ENCODE measurements at places on chromosomes 11 and 22.

DNA sequence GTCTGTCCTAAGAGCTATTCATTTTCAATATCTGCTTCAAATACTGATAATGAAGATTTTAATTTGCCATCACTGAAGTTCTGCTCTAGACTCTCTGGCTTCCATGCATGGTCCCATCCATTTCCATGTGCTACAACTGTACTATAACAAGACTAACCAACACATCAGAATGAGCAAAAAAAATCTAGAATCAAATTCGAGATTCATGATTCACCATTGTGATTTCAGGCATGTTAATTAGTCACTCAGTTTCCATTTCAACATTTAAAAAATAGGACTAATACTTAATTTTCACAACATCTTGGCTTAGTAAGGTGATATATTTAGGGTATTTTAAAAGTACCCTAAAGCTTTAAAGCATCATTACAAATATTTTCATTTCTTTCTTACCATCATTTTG is 22.8 kb downstream of the PICALM start:
- peak; percentile 25 for DNase-seq

- DNase-seq, result no peak
Measured at GRCh38 chr11:134181707-134182106, 42.1 kb downstream of the NCAPD3 start.

GRCh38 chr22:38924347-38924952 is 33.0 kb upstream of the APOBEC3A start:
- peak; percentile 70 for DNase-seq

DNA sequence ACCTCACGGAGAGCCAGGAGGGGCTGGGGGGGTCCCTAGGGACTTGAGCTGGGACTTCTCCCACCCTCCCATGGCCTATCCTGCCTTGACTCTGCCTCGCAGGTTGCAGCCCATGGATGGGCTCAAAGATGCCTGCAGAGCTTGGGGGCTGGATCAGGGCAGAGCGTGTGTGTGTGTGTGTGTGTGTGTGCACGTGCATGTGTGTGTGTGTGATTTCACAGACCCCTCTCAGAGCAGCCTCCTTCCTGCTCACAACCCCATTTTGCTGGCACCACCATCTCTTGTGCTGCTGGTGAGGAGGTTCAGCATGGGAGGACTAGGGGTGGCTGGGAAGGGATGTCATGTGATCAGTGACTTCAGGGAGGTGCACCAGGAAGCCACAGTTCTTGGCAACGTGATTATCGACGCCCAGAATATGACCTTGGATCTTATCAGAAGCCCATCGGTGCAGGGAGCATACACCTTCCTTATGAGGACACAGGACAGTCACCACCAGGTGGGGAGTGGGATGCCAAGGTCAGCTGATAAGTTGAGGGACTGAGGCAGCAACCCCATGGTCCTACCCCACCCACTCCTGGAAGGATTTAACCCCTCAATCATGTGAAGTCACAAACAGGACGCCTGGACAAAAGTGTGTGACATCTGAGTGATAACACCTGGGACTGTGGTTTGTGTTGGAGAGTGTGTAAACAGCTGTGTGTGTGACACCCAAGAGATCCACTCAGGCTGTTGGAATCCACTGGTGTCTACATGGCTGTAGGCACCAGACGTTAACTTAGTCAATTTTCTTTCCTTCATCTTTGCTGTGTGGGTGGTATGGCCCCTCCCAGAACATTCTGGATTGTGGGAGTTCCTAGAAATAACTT is 1.8 kb upstream of the NAALADL1 start:
- no peak for DNase-seq

DNA sequence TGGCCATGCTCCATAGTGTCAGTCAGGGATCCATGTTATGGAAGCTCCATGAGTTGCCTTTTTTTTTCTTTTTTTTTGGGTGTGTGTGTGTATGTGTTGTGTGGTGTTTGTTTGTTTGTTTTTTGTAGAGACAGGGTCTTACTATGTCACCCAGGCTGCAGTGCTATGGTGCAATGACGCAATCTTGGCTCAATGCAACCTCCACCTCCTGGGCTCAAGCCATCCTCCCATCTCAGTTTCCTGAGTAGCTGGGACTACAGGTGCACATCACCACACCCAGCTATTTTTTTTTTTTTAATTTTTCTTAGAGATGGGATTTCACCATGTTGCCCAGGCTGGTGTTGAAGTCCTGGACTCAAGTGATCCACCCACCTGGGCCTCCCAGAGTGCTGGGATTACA is 1.1 kb upstream of the TRIM22 start:
- no peak for DNase-seq

DNA sequence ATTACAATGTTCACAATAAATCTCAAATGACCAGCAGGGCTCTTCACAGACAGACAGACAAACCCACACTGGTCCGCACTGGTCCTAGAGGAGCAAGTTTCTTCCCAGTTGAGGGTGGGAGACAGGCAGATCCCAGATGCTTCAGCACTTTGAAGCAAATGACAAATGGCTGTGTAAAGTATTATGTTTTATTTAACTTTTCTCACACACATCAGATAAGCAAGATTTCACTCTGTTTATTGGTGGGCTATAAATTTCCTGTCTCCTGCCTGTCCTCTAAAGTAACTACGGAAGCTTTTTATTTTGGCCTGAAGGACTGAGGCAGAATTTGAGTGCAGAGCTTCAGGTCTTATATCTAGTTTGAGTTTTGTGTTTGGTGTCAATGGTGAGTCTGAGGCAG is 174.7 kb upstream of the MTNR1B start:
- no peak for DNase-seq

DNA sequence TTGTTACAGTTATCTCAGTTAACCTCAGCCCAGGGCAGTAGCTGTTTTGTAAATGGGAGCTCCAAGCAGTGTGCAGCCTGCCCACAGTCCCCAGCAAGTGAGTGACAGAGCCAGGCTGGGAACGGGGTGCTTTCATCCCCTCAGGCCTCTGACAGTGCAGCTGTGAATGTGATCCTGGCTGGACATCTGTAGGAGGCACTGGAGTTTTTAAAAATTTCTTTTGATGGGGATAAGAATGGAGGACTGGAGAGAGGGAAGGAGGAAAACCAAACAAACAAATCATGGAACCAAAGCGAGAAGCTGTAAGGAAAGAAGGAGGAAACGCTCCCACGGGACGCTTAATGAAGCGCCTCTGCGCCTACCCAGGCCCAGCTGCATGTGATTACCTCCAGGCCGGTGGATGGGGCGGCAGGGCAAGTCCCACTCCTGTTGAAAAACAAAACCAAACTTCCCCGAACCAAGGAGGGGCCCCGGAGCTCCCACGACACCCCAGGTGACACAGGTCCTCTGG is 40.6 kb downstream of the SCUBE1 start:
- DNase-seq, result no peak

GRCh38 chr22:23216461-23217170 is 36.3 kb downstream of the BCR start:
- no peak for DNase-seq

GRCh38 chr11:62146476-62147200 is 22.8 kb downstream of the INCENP start:
- no peak for DNase-seq

GRCh38 chr22:41911001-41911611 is 3.8 kb downstream of the SHISA8 start:
- DNase-seq, result no peak

DNA sequence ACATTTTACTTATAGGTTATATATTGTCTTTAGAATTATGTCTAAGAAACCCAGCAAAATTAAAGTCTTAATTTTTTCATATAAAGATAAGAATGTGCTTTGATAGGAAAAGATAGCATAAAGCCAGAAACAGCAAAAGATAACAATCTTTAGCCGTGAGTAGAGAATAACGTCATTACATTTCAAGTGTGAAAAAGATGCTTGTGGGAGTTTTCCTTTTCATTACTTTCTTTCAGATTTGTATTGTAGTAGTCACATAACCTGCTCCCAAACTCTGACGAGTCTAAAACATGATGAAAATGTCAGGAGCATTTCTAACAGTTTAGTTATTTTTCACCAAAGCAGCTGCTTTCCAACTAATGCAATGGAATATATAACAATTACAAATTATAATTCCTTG is 31.3 kb downstream of the ARFGAP3 start:
- DNase-seq, result no peak

DNA sequence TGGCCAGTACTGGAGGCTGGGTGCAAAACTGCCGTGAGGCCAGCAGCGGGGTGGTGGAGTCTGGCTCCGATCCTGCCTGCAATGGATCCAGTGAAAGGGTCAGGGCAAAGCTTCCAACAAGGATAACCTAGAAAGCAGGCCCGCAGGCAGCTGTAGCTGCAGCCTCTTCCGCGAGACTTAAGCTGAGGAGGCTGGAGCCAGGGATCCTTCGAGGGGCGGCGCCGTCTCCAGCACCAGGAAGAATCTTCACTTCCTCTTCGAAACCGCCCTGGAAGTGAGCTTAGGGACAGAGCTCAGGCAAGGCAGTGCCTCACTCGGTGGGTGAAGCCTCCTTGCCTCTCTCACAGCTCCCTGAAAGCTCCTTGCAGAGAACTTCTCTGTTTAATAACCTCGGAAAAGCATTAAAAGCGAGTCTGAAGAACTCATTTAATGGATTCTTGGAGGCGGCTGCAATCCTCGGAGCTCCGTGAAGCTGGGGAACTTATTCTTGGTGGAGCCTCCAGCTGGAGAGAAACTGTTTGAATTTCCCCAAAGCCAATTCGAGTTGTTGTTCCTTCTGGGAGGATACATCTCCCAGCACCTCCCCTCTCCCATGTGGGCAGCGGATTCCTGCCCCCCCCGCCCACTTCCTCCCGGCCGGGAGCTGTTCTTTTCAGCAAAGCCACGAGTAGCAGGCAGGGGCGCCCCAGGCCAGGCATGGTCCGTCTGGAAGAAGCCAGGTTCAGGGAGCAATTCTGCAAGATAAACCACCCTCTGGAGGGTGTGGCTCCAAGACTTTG is 169.9 kb downstream of the CTTN start:
- DNase-seq, result no peak

DNA sequence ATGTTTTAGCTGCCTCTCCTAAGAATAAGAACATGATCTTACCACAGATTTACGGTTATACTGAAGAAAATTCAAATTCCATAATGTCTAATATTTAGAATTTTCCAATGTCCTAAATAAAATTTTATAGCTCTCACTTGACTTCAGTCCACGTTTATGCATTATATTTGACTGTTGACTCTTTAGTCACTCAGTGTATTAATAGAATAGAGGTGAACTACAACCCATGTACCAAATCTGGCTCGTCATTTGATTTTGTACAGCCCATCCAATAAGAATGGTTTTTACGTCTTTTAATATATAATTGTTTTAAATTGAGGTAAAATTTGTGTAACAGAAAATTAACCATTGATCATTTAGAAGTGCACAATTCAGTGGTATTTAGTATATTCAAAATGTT is 34.9 kb downstream of the KDM2A start:
- no peak for DNase-seq

GRCh38 chr22:39360242-39360641 is 10.5 kb downstream of the SYNGR1 start:
- no peak for DNase-seq

DNA sequence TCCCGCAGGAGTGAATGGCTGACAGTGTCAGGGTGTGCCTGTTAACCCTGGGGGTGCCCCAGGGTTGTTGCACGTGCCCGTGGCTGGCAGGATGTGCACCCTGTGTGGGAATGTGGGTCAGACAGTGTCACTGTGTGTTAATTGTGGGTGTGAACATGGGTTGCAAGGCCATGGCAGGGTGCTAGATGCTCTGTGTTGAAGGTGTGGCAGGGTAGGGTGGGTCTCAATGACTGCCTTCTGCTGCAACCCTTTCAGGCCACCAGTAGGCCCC is 8.3 kb downstream of the RIN1 start:
- no peak for DNase-seq

DNA sequence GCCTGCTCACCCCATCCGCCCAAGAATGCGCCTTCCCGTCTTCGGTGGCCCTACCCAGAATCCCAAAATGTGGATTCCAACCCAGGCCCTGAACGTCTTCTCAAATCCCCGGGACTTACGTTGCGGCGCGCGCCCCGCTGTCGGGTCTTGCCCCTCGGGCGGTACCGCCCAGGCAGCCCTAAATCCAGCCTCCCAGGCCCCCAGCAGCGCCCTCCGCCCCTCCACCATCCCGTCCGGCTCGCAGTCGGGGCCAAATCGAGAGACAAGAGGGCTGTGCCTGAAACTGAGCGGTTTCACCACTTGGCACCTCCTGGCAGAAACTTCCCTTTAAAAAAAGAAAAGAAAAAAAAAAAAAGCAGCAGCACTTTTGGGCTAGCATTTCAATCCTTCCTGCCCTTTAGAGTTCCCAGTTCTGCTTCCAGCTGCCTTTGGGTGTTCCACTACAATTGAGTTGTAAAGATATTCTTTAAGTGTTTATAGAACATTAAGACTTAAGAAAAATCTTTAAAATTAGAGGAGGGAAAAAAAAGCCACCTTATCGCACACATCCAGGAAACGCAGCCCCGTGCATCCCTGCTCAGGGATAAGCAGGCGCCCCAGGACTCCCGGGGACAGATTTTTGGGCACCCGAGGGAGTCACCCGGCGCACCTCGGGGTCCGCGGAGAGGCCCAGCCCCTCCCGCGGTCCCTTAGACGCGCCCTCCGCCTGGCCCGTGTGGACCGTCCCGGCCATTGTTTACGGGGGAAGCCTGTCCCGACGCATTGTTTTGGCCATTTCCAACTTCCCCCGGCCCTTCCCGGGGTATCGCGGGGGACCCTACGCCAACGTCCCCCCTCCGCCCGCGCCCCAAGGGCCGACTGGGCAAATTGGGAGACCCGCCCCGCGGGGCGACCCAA is 57.6 kb downstream of the KCNJ4 start:
- DNase-seq, result peak; percentile 74

DNA sequence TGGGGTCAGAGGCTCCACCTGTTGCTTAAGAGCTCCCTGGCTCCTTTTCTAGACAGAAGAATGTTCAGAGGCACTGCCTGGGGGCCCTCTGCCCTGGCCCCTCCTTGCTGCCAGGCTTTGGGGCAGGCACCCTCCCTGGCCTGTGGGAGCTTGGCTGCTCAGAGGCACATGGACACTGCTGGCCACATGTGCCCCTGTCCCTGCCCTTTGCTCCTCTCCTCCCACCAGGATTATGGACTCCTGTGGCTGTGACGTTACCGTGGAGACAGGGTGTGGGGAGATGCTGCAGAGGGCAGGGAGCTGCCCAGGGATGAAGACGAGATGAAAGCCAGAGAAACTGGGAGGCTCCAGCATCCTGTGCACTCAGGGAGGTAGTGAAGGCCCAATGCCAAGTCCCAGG is 14.7 kb downstream of the DRD2 start:
- no peak for DNase-seq

DNA sequence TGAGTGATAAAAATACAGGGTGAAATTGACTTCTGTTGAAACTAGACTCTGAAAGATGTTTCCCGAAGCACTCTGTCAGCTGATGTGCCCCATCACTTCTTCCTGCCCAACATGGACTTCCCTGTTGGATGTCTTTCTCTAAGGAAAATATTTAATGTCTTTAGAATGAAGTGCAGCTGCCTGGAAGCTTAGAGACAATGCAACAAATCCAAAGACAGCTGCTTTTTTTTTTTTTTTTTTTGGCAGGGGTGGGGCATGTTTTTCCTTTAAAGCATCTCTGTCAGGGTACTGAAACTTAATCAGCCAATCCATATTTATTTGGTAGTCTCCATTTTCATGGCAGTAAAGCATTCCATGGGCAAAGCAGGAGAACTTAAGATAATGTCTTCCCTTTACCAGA is 5.9 kb downstream of the JAM3 start:
- DNase-seq, result no peak

- no peak for DNase-seq
Measured at GRCh38 chr11:10080138-10080537, 213.9 kb downstream of the SBF2 start.

GRCh38 chr22:23193196-23193827 is 13.0 kb downstream of the BCR start:
- DNase-seq, result no peak

- peak; percentile 90 for DNase-seq
Measured at GRCh38 chr22:42990131-42990838, 24.7 kb downstream of the PACSIN2 start.

- DNase-seq, result no peak
Measured at GRCh38 chr11:129447654-129448239, 72.1 kb downstream of the BARX2 start.

All from RKO (cell line).